ENCODE measurements at places on chromosomes 3 and 15.

GRCh38 chr3:9659849-9660248 lies 10.5 kb downstream of the MTMR14 start:
- DNase-seq: no peak

- DNase-seq: no peak
Measured at GRCh38 chr3:37041546-37042195, 48.4 kb downstream of the MLH1 start.

- no peak for DNase-seq
Measured at GRCh38 chr3:31962801-31963205, 18.3 kb downstream of the OSBPL10 start.

DNA sequence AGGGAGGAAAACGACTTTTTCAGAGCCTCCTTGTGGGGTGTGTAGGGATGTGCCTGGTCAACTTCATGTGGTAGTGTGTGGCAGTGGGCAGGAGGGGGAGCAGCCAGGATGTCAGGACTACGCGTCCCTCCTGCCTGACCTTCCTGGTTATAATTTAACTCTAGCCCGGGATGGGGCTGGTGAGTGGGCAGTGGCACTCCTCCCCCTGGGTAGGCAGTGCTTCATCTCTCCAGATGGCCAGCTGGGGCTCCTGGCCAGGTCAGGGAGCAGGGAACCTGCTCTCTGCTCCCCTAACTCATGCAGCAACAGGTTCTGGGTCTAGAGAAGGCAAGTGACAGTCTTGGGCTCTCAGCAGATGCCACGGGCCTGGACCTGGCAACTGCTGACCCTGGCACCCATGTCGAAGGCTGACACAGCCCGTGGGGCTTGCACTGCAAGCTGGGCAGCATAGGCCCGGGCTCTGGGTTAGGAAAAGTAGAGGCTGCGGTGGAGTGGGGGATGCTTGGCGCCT lies 2.6 kb downstream of the ITIH4 start:
- DNase-seq: no peak

DNA sequence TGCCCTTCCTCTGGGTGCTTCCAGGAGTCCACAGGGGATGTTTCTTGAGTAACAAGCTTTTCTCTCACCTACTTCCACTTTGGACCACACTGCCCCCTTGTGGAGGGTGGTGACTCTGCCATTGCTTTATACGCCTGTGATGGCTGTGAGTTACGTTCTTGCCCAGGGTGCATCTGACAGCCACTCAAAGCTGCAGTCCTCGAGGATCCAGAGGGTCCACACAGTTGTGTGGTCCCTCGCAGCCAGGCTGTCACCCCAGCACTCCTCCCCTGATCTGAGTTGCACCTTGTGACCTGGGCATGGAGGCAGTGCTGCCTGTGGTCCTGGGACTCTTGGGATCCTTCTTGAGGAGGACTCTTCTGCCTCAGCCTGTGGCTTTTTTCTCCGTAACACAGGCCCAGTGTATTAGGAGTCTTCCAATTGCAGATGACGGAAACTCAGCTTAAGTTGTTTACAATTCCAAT lies 23.4 kb downstream of the FOXL2 start:
- DNase-seq: peak; percentile 66

All from activated CD8-positive, alpha-beta memory T cell treated with anti-CD3 and anti-CD28 coated beads for 4 hours (primary cell).